Hematopoietic multipotent progenitor cell treated with erythropoietin and hydrocortisone succinate and interleukin-3 and kit ligand, for 17 days (in vitro differentiated cells): ENCODE measurements at places on chromosomes 12 and 14.

- DNase-seq = no peak
These were observed 65.6 kb upstream of the RMST start for GRCh38 chr12:97397008-97397407.

DNA sequence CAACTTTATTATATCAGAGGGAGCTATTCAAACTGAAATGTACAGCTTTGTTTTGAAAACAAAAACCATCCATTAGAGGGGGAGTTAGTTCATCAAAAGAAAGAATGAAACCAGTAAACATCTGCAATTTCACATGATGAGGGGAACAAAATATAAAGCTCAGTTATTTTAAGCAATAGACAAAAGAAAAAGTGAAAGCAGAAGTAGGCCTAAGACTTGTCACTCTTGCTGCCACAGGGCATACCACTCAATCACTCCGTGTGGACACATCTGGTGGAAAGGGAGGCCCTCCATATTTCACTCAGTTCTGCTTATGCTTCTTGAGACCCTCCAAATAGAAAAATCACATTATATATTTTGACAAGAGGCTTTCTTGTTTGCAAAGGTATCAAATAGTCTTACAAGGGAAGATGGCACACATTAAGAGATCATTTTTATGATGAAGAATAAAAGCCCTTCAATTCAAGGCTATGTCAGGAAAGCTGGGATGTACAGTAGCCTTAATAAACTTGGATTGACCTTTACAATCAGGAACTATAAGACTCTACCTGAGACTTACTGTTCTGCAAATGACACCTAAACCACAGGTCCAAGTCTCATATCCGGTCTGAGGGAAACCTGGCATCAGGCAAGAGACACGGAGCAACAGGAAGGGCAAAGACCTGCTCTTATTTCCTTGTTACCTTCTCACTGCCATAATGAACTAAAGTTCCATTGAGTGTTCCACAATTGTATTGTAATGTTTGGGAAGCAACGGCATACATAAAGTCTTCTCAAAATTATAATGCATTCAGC, 222.5 kb upstream of the GRIP1 start:
- DNase-seq = no peak

DNA sequence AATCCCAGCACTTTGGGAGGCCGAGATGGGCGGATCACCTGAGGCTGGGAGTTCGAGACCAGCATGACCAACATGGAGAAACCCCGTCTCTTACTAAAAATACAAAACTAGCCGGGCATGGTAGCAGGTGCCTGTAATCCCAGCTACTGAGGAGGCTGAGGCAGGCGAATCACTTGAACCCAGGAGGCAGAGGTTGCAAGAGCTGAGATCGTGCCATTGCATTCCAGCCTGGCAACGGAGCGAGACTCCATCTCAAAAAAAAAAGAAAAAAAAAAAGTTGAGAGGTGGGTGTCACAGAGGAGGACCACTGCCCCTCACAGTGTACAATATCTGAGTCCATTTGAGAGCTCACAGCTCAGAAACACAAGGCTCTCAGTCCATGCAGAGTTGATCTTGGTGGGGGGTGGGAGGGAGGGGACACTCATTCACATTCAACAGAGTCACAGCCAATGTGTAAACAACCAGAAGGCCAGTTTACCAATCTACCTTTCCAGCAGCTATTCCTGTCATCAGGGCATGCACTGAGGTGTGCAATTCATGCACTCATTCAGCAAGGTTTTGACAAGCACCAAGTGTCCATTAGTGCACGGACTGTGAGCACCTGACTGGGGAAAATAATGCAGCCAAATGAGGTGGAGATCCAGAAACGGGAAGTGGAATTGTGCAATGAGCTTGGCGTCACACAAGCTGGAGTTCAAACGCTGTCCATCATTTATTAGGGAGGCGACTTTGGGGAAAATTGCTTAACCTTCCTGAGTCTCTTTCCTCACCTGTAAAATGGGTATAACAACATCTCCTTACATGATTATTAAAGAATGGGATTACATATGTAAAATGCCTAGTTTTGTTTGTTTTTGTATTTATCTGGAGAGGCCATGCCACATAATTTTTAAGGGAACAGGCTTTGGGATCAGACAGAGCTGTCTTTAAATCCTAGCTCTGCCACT, 4.4 kb upstream of the EIF5 start:
- DNase-seq = peak; percentile 35

- no peak for DNase-seq
These were observed 680.3 kb downstream of the MED13L start for GRCh38 chr12:115597157-115597712.

- peak; percentile 68 for DNase-seq
These were observed at the start of gene MUCL1 for GRCh38 chr12:54853933-54854538. MUCL1 (plus strand) TSS chr12:54854516; CDS start chr12:54854583, 67 bp downstream.
